ENCODE measurements at places on chromosomes 2 and 18.

DNA sequence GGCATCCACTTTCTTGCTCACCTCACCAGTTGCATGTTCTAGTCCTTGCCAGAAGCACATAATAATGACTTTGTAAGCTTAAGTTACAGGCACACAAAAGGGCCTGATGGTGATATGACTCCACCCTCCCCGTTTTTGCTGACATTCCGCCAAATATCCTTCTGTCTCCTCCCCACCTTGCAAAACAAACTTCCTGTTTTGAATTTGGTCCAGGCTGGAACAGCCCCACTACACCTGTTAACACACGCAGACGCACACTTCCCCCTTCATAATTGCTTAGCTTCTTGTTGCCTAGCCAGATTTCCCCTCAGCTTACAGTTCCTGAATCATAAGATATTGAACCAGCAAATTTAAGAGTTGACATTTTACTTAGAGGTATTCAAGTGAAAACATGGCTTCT is at the start of gene MGAT5:
TSS of gene MGAT5 (plus strand) at position 269 of the 400 bp plus-strand sequence. CDS start 332 bp downstream, outside the sequence.
- no peak for DNase-seq

DNA sequence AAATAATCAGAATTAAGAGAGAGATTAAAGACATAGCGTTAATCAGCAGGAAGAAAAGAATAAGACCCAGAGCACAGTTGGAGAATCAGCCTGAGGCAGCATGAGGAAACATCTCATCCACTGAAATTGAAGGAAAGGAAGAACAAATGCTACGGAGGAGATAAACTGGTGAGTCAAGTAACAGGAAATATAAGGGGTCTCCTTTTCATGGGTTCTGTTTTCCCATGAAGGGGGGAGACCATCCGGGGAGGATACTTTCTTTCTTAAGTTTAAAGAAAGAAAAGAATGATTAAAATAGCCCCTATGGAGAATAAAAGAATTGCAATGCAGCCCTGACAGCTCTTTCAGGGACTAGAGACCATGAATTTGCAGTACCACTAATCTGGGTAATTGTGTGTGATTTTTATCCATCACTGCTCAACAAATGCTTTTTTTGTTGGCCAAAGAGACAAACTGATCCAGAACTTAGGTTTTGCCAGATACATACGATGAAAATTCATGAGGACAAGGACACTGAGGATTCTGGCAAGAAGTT is 17.7 kb downstream of the ROCK2 start:
- DNase-seq = no peak

DNA sequence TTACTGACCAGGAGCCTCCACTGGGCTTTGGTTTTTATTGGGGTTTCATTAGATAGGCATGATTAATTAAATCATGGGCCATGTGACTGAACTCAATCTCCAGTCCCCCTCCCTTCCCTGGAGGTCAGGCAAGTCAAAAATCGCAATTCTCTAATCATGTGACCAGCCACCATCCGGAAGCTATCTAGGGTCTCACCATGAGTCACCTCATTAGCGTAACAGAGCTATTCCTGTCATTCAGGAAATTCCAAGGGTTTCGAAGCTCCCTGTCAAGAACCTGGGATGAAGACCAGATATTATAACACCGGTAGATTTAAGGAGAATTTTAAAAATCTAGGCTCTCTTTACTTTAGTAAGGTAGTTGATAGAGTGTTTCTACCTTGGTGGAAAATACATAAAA is 180.3 kb upstream of the TCF4 start:
- DNase-seq = no peak

DNA sequence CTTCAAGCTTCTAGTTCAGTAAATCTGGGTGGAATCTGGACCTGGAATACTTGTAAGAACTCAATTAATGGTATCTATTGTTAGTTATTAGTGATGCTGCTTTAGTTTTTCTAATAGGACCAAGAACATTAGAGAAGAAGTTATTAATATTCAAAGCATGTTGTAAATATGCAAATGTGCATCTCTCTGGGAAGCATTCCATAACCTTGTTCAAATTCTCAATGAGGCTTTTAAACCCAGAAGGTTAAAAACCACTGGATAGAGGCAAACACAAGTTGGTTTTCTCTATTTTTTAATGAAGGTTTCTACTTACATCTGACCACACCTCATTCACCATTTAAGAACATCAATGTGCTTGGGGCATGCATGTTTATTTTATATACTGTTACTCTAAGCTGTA is 16.1 kb upstream of the ACVR1C start:
- DNase-seq = no peak

GRCh38 chr2:146992057-146992456 is 852.8 kb upstream of the ACVR2A start:
- DNase-seq = no peak

- DNase-seq = no peak
Observed at GRCh38 chr2:112476434-112476833, 5.5 kb upstream of the TTL start.

- DNase-seq = no peak
Observed at GRCh38 chr2:29187926-29188325, 72.7 kb downstream of the CLIP4 start.

- no peak for DNase-seq
Observed at GRCh38 chr2:22880161-22880560, 504.8 kb upstream of the KLHL29 start.

DNA sequence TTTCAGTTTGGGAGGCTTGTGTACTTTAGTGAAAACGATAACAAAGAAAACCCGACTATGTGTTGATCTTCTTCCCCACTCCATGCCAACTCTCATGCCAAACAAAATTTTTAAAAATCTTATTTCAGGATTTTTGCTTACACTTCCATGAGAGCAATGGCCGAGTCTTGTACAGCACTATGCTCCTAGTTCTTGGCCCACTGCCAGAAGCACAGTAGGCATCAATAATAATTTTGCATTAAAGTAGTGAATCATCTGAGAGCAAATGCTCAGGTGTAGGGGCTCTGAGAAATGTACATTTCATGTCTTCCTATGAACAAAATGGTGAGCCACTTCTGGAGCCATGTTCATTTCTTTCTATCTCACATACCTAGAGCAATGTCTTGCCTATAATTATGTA is 62.2 kb downstream of the MAP3K19 start:
- DNase-seq = no peak

- no peak for DNase-seq
Observed at GRCh38 chr2:159897081-159897480, 99.1 kb upstream of the CD302 start.
